ENCODE measurements at places on chromosomes 4 and X.

- DNase-seq = no peak
Measured at GRCh38 chr4:147104768-147105167, 159.1 kb upstream of the TTC29 start.

GRCh38 chr4:152545088-152545487 is 9.2 kb upstream of the FBXW7 start:
- no peak for DNase-seq

GRCh38 chrX:13102636-13103035 is 58.2 kb upstream of the FAM9C start:
- no peak for DNase-seq

GRCh38 chrX:15781961-15782699 is 8.2 kb upstream of the ZRSR2 start:
- no peak for DNase-seq

DNA sequence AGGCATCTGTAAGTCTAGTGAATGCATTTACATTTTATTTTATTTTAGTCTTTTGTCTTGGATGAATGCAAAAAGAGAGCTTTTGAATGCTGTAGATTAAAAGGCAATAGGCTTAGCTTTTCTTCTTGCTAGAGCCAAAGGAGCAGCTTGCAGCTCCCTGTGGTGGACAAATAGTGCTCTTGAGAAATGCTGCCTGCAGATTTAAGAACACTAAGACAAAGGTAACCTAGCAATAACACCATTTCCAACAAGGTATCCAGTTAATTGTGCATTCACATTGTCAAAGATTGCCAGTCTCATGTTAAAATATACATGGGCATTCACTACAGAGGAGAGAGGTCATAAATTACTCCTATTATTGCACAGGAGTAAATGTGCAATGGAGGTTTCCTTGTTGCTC is 859.2 kb upstream of the PRKX start:
- DNase-seq = no peak
